ENCODE measurements at places on chromosomes 3 and 15. TPM values are rescaled to one million over a fixed set of nuclear protein-coding genes. Genes with fewer than 3 reads are reported as not detected.

- DNase-seq = no peak
Measured at GRCh38 chr3:177137774-177138705, 59.2 kb downstream of the TBL1XR1 start.

DNA sequence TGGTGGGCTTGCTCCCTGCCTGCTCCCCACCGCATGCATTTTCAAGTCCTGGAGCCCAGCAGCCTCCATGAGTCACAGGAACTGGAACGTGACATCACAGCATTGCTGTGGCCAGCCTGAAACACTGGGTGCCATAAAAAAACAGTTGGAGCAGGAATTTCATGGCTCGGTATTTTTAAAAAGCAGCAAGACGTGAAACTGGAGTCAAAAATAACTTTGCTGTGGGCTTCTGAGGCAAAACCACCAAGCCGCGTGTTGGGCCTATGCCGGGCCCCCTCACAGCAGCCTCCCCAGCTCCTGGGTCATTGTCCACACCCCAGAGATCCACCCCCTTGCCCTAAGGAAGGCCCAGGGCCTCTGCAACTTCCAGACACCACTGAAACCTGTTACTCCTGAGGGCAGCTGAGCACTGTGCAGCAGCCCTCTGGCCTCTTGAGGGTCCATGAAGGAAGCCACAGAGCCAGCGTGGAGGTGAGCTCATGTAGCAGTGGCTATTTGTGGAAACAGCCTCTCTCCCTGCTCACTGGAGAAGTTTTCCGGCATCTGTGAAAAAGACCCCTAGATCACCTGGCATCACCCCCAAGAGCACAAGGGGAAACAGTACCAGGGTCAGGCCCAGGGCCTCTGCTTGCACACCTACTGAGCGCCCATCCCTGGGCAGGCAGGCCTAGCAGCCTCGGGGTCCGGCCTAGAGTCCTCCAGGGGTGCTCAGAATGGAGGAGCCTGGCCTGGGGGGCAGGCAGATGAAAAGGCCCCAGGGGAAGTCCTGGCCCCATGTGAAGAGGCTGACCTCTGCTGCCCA lies 34.0 kb upstream of the DUSP7 start:
- no peak for DNase-seq

DNA sequence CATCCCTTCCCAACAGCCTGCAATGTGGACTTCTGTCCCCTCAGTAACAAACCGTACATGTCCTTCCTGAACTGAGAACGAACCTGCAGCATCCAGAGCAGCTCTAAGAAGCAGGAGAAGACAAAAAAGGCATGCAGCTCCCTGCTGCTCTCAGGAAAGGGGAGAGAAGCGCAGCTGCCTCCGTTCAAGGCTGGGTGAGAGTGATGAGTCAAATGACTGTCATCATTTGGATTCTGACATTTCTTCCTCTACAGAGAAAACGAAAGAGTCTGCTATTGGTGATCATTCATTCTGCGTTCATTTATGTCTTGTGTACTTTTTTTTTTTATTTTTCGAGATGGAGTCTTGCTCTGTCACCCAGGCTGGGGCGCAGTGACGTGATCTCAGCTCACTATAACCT lies 677.8 kb downstream of the FHIT start:
- no peak for DNase-seq

DNA sequence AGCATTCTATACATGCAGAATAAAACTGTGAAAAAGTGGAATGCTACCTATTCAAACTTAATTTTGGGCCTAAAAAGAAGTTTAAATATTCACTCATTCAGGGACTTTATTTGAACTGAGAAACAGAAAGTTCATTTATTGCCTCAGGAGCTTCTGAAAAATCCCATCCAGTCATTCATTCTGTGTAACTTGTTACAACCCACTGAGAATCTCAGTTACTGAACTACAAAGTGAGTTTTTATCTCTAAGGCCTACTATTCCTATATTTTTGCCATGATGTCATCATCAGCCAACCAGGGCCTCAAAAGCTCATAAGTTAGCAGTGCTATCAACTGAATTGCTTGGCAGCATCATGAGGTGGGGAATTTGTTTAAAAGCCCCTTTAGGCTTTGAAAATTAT lies 98.0 kb upstream of the BOC start:
- no peak for DNase-seq

Gene MAP6D1
- 5.3 TPM for total RNA-seq

GRCh38 chr3:58848826-58849225 lies 182.3 kb upstream of the FAM3D start:
- DNase-seq = no peak

GRCh38 chr3:10940106-10940505 lies 52.4 kb upstream of the SLC6A1 start:
- no peak for DNase-seq

DNA sequence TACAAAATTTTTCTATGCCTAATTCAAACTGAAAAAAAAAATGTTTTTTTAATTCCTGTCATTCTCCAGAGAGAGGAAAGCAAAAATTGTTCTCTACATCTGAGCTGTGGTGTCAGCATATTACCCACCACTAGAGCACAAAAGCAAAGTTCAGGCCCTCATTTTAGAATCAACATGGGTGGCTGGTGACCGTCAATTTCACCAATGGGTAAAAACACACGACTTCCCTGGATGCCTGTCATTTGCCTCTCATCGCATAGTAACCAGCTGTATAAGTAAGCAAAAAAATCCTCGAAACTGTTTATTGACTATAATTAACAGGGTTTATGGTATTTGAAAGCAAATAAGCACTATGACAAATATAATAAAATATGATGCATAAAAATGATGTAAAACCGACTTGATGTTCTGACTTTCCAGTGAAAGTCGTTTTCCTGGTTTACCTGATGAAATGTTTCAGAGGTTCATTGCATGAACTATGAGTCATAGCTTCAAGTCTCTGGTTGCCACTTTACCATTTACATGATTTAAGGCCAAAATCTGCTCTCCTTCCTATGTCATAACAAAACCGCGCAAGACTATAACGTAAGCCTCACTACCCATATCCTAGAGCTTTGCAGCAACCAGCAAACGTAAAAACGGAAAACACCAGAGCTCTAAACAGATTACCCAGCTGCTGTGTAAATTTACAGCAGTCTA lies 60.5 kb downstream of the THBS1 start:
- no peak for DNase-seq

DNA sequence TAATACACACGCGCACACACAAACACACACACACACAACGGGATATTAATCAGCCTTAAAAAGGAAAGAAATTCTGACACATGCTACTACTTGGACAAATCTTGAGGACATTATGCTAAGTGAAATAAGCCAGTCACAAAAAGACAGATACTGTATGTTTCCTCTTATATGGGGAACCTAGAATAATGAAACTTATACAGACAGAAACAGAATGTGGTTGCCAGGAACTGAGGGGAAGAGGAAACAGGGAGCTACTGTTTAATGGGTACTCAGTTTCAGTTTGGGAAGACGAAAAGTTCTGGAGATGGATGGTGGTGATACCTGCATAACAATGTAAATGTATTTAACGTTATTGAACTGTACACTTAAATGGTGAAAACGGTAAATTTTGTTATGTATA lies 20.2 kb downstream of the ICE2 start:
- no peak for DNase-seq

- no peak for DNase-seq
Measured at GRCh38 chr3:29067007-29067406, 213.9 kb upstream of the RBMS3 start.

Gene CD200
- 32.7 TPM for total RNA-seq

Gene FEZF2
- not detected for total RNA-seq

GRCh38 chr3:183244219-183244618 lies 8.8 kb upstream of the B3GNT5 start:
- no peak for DNase-seq

DNA sequence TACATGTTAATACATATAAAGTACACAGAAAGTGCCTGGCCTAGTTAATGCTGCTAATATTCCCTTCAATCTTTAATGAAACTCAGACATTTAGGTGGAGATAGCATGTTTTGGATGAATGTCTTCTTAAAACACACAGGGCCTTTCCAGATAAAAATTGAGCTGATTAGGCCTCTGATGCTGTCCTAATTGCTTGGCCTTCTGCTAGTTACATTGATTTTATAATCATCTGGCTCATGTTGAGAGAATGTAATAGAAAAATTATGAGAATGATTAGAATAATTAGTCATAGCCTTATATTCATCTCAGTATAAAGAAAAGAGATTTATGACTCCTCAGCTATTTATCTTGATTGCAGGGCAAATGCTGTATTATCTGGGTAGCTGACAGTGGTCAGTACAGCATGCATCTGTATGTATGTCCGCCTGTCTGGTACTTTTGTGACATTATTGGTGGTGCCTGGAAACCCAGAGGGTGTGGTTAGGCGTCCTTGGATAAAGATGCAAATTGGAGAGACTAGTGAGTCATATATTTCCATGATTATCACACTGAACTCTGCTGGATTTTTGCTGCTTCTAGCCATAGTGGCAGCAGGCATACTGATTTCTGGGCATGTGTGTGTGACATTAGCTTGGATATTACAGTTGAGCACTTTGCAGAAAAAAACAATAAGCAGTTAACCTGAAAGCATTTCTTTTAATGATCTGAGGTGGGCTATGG lies 120.8 kb downstream of the FEZF2 start:
- DNase-seq = no peak

Gene SNTN
- not detected for total RNA-seq

DNA sequence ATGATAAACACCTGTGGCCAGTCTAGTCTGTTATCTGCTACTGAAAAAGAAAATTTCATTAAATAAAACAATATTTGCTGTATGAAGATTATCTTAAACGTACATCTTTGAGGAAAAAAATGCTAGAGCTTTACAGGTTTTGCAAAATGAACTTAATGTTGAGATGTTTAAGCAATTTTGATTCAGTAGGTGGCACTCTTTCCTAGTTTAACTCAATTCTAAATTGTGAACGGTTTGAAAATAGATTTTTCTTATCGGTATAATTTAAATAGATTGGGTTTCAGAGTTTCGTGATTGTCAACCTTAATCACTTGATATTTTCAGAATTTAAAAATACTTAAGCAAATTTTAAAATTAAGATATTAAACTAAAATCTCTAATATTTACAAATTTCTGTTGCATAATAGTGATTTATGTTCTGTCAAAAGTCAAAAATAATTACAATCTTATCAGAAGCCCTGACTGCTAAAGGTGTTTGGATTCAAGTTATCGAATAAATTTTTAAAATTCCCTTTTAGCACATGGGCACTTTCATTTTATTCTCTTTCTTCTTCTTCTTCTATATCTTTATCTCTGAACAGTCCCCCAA lies 7.0 kb upstream of the RNF111 start:
- no peak for DNase-seq

- DNase-seq = no peak
Measured at GRCh38 chr3:62926494-62926893, 51.3 kb upstream of the CADPS start.

Gene DNASE1L3
- not detected for total RNA-seq

- DNase-seq = no peak
Measured at GRCh38 chr3:29639578-29640290, 358.9 kb downstream of the RBMS3 start.

Gene SEMA3F
- 0.28 TPM for total RNA-seq

GRCh38 chr3:169811631-169812331 lies 889 bp upstream of the LRRIQ4 start:
- peak; percentile 2 for DNase-seq

GRCh38 chr3:30114918-30115317 lies 491.5 kb upstream of the TGFBR2 start:
- no peak for DNase-seq

Gene OXNAD1
- 41.8 TPM for total RNA-seq

Gene RPL4
- 4,826 TPM for total RNA-seq

DNA sequence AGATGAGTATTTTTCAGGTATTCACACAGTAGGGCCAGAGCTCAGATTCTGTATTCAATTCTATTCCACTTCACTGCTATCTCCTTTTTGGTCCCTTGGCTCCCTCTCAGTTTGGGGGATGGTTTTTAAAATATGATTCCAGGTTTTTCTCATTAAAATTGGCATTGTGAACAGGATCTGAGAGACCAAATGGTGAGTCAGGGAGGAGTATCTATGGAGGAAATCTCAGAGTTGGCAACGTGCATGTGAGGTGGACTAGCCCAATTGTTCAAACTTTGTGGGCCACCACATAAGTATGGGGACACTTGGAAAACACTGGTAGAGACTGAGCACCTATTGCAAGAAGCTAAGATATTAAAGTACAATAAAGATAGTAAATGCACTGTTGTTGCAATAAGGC lies 53.9 kb upstream of the TTC14 start:
- DNase-seq = no peak

- no peak for DNase-seq
Measured at GRCh38 chr15:78421238-78421965, 16.6 kb upstream of the IREB2 start.

Gene SPESP1
- 1.4 TPM for total RNA-seq

GRCh38 chr3:170081079-170081741 lies 43.4 kb downstream of the GPR160 start:
- no peak for DNase-seq

GRCh38 chr3:101038393-101038792 lies 45.2 kb upstream of the ABI3BP start:
- no peak for DNase-seq

Gene ZNF654
- 17.2 TPM for total RNA-seq

Gene SPINK8
- not detected for total RNA-seq

- DNase-seq = no peak
Measured at GRCh38 chr3:4536260-4536659, 43.1 kb downstream of the ITPR1 start.

- no peak for DNase-seq
Measured at GRCh38 chr3:144054766-144055165, 83.1 kb downstream of the DIPK2A start.

Gene NOX5
- not detected for total RNA-seq

- no peak for DNase-seq
Measured at GRCh38 chr15:58528188-58528870, 96.5 kb downstream of the LIPC start.

Gene MINAR1
- total RNA-seq = 0.33 TPM

Gene MOBP
- total RNA-seq = not detected

DNA sequence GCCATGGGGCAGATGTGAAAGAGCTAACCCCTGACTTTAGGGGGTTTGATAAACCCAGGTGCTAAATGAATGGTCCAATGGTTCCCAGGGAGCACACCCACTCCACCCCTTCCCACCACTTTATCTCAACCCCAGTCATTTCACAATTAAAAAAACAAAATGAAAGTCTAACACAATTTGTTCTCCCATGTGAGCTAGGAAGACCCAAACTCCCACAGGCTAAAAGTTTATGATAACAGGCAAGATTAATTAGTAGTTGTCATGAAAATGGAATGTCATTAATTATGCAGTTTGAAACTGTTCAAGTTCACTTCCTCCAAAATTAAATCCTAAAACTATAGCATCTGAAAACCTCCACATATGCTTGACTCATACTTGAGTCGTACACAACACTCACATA lies 63.3 kb upstream of the TPM1 start:
- no peak for DNase-seq

Gene FBN1
- total RNA-seq = 0.29 TPM

DNA sequence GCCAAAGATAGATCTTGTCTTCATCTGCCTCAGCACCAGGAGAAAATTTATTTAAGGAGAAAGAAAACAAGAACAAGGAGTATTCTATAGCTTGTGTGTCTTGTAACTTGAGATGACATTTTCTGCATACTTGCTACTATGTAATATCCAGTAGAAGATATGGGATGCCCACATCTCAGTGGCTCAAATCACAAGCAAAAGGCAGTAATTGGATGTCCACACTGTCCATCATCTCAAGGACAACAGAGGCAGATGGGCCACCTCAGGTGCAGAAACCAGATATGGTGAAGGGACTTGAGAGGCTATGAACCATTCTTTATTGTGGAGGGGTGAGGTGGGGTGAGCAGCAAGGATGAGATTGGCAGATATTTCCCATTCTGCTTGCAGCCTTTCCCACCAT lies 309.0 kb downstream of the GBE1 start:
- DNase-seq = no peak
